ENCODE measurements at places on chromosomes 3 and 15.

DNA sequence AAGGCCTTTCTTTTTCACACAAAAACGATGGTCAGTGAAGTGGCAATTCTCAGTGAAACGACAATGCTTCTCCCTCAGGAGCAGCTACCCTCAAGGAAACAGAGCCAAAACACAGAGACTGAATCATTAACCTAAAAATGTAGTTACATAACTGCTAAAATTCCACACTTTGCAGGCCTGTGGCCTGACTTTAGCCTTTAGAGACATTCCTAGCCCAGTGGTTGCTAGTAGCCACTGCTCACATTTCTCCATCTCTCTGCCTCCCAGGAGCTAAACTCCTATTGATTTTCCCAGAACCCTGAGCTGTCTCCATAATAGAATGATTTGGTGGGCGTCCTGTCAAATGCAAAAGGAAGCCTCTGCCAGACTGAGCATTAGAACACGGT is 630.1 kb upstream of the KCNMB2 start:
- no peak for DNase-seq

- no peak for DNase-seq
These were observed 1141.0 kb downstream of the IGSF11 start for GRCh38 chr3:117893638-117894037.

DNA sequence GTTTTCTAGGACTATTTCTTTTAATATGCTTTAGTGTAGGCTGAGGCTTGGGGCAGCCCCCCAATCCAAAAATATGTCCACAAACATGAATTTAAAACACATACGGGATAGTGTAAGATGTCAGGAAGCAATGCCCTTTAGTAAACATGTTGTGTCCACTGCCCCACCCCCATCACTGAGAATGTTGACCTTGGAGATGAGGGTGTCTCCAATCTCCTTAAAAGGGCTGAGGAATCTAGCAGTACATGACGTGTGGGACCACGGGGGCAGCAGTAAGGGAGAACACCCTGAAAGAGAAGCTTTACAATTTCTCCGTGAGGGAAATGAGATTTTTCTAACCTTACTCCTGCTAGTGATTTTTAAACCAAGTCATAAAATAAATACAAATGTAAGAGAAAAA is 84.7 kb downstream of the SQOR start:
- no peak for DNase-seq

DNA sequence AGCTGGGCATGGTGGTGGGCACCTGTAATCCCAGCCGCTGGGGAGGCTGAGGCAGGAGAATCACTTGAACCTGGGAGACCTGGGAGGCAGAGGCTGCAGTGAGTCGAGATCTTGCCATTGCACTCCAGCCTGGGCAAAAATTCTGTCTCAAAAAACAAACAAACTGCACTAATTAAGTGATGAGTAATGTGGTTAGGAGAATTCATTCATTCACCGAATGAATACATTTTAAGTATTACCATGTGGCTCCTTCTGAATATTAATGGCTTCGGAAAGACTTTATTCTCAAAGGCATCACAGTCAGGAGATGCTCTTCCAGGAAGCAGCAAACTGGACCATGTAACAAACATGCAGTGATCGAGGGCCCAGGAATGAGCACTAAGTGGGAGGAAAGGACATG is 23.6 kb downstream of the SPTSSB start:
- no peak for DNase-seq

- DNase-seq: no peak
These were observed 99.5 kb downstream of the DNAJB8 start for GRCh38 chr3:128367221-128367620.

DNA sequence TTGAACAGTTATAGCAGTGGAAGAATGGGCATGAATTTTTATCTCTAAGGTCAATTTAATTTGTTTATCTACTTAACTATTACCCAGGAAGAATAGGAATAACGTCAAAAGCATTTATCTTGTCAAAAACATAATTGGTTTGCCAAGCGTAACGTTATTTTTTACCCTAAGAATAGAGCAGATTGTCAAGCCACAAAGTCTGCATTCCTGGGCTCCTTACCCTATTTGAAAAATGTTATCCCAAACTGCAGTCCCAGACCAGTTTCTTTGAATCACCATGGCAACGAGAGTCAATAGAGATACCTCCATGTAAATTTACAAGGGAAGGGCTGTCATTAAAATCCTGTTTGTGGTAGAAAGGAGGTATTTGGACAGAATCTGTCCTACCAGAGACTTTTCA is 61.1 kb downstream of the CPNE4 start:
- no peak for DNase-seq

DNA sequence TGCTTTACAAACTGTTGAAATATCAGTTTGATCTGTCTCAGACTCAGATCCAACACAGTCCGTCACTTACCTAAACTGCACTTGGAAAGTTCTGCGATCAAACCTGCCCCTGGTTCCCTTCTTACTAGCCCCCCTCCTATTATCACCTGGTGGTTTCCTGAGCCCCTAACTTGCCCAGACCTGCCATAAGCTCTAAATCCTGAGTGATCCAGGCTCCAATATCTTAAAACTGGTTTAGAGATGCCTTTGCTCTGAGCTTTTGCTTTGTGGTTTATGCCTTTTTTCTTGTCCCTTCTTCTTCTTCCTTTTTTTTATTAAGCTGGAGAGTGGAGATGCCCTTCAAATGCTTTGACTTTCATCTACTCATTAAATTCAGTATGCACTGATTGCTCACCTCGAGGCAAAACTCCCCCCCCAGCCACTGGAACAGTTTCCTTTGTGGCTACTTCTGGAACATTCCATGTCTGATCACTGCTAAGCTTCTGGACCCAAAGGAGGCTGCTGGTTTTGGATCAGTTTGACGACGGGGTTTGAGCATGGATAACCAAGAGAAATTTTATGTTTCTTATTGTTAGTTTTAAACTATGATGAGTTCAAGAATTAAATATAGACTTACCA is 3.5 kb upstream of the ITGB5 start:
- DNase-seq: no peak

GRCh38 chr15:100806157-100806556 is 73.5 kb upstream of the ALDH1A3 start:
- DNase-seq: no peak

GRCh38 chr15:44158111-44158510 is 37.0 kb downstream of the FRMD5 start:
- DNase-seq: no peak

- no peak for DNase-seq
These were observed 5.3 kb upstream of the ZNF445 start for GRCh38 chr3:44482721-44483120.

Data from NCI-H524 (cell line).